ENCODE measurements at places on chromosomes 11 and 22.

DNA sequence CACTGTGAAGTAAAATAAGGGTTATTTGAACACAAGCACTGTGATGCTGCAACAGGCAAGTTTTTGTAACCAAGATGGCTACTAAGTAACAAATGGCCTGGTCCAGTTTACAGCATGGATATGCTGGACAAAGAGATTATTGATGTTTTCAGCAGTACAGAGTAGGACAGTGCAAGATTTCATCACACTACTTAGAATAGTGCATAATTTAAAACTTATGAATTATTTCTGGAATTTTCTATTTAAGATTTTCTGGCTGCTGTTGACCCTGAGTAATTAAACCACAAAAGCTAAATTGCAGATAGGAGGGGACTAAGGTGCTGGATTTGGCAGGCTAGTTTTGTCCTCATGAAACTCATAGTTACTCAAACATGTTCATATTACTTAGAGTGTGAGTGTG, 33.1 kb downstream of the CEP295 start:
- DNase-seq = no peak

GRCh38 chr11:8593455-8593854, 573 bp downstream of the STK33 start:
- DNase-seq = no peak

- DNase-seq = no peak
Observed at GRCh38 chr11:81470446-81470845, 1263.2 kb downstream of the FAM181B start.

GRCh38 chr22:41234815-41235695, 5.7 kb downstream of the CHADL start:
- DNase-seq = no peak

GRCh38 chr11:99568808-99569207, 548.1 kb downstream of the CNTN5 start:
- no peak for DNase-seq

- DNase-seq = no peak
Observed at GRCh38 chr22:46432164-46433068, 96.9 kb downstream of the TRMU start.

- DNase-seq = no peak
Observed at GRCh38 chr11:7671347-7672215, 1.7 kb downstream of the CYB5R2 start.

GRCh38 chr11:16402654-16403447, 46.5 kb upstream of the SOX6 start:
- no peak for DNase-seq

GRCh38 chr22:19762568-19763457, 2.2 kb downstream of the TBX1 start:
- DNase-seq = no peak

GRCh38 chr11:61028135-61028729, 56.8 kb downstream of the CD6 start:
- DNase-seq = no peak

DNA sequence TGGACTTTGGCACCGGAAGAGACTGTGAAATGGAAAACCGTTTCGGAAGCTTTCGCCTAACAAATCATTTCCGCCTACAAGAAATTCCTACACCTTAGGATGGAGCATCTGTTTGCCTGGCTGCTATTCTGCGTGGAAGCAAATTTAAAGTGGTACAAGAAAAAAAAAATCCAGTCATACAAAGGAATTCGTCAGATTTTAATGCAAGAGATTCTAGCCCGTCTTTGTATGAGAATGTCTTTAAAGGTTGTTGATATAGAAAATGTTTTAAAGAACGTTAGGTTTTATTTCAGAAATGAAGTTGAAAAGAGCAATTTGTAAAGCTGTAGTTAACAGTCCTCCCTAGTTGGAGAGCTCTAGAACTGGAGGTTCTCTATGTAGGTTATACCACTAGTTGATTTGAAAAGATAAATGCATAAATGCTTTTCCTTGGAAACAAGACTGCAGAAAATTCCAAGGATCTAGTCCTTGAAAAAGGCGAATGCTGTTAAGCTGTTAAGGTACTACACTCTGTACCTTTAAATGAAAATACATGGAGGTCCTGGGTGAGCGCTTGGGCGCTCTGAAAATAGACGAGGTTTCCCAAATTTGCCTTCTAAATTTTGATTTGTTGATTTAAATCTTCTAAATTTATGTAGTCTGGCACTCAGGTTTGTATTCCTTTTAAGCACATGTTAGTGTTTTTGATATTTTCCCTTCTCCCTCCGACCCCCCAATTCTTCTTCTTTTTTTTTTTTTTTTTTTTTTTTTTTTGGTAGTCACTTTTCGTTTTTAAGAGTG, 2.4 kb downstream of the NCR3LG1 start:
- no peak for DNase-seq

GRCh38 chr11:74464746-74465145, 2.6 kb downstream of the KCNE3 start:
- no peak for DNase-seq

- no peak for DNase-seq
Observed at GRCh38 chr11:115226556-115226955, 277.7 kb downstream of the CADM1 start.

DNA sequence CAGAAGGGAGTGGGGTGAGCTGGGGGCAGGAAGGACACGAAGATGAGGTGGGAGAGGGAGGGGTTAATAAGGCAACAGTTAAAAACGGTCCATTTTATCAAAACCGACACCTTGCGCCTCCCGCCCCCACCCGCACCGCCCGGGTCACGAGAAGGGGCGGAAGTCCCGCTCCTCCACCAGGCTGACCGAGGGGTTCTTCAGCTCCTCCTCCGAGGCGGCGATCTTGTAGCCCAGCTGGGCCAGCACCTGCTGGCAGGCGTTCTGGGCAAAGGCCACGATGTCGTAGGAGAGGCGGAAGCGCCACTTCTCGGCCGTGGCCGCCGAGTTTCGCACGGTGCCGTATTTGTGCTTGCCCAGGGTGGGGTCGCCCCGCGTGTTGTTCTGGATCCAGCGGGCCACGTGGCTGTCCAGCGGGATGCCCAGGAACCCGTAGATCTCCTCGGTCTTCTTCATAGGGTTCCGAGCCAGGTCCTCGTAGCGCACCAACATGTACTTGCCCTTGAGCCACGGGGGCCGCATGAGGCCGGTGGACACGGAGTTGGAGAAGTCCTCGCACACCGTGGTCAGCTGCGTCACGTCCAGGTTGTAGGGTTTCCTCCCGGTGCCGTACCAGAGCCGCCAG, 15.8 kb downstream of the CHST1 start:
- no peak for DNase-seq

- no peak for DNase-seq
Observed at GRCh38 chr22:19836512-19836911, 18.2 kb downstream of the GNB1L start.

DNA sequence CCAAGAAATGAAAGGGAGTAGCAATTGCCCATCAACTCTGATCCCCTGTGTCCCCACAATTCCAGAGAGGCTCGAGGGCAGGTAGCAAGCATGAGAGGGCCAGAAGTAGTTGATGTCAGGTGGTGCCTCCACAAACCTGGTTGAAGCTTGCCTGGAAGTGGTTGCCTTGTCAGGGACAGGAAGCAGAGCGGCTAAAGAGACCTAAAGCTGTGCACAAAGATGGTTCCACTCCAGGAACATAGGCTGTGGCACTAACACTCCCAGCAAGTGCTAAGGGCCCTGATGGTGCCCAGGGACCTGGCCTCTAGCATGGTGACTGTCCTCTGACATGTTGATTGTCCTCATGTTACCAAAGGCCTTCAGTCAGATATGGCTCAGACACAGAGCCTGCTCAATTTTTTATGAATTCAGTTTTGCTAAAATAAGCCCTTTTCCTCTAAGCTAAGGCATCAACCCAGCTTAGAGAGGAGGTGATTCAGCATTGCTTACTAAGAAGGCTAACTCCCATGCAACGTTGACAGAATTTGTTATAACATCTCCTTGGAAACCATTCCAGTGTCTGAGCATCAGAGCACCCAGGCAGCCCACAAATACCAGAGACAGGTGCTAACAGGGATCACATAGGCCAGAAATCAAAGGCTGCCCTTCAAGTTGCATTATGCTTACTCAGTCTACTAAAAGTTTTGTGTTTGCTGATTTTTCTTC, 196.3 kb upstream of the ARHGAP20 start:
- no peak for DNase-seq

DNA sequence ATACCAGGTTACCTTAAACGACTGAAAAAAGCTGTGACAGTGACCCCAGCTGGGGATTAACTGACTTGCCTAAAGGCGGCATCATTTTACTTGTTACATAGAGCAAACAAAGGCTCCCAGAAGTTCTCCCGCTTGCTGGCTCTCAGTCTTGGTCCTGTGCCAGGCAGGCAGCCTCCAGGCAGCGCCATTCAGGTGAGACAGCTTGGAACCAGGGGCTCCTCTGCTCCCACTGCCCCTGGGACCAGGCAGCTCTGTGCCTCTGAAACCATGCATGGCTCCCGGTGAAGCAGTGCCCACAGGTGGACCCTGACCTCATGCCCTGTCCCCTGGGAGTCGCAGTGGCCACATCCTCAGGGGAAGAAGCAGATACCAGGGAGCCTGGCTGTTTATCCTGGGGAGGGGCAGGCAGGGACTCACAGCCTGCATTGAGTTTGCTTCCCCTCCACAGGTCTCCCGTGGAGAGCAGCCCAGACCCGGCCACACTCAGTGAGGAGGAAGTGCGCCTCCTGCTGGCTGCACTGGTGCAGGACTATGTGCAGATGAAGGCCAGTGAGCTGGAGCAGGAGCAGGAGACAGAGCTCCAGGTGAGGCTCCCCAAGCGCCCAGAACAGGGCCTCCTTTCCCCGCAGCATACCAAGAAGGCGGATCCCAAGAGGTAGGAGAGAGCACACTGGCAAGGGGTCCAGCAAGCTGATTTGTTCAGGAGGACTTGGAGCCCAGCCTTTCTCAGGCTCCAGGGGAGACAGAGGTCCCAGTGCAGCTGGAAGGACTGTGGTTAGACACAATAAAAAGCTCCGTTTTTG, 15.6 kb upstream of the CYP2R1 start:
- DNase-seq = no peak

DNA sequence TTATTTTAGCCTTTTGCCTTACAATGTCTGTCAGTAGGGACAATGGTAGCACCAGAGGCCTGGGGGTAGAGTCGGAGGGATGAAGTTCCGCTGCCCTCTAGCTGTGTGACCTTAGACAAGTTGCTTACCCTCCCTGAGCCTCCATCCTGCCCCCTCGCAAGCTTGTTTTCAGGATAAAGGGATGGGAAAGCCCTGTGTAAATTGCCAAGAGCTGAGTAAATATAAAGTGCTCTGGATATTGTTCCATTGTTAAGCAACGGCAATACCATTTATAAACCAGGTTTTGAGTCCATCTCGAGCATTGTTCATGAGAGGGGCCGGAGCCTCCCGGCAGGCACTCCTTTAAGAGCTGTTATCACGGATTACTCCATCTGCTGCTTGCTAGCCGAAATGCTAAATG, 72.9 kb downstream of the ZBTB16 start:
- DNase-seq = no peak

GRCh38 chr22:29732883-29733282, 13.1 kb downstream of the CABP7 start:
- DNase-seq = no peak

DNA sequence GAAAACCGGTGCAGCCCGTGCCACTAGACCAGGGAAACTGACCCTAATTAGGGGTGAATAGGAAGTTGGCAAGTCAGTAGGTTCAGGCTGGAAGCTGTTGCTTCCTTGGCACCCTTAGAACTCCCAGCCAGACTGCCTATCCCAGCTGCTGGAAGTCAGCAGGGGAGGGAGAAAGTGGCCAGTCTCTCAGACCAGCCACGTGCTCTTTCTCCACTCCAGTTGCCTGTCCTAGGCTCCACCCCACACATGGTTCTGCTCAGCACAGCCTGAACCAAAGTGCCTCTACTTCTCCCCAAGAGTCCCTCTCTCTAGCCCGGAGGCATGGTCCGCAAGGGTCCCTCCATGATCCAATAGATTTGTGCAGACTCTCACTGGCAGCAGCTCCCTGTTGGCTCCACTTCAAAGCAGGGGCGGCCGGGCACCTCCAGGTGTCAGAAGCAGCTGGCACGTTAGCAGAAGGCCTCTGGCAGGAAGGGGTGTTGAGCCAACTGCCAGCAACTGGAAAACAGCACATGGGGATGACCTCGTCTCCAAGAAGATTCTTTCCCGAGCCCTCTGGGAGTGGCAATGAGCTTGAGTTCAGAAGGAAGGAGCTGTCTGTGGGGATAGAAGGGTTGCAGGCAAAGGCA, 27.7 kb downstream of the ARFGAP2 start:
- DNase-seq = no peak

GRCh38 chr11:94330789-94331188, 26.4 kb downstream of the IZUMO1R start:
- DNase-seq = no peak

GRCh38 chr11:1074244-1075221, at the start of gene MUC2:
TSS of gene MUC2 (plus strand) at chr11:1074874.
- no peak for DNase-seq

GRCh38 chr11:33515347-33515746, 185.3 kb downstream of the C11orf91 start:
- no peak for DNase-seq

GRCh38 chr11:113201054-113201818, 113.1 kb upstream of the TTC12 start:
- no peak for DNase-seq

DNA sequence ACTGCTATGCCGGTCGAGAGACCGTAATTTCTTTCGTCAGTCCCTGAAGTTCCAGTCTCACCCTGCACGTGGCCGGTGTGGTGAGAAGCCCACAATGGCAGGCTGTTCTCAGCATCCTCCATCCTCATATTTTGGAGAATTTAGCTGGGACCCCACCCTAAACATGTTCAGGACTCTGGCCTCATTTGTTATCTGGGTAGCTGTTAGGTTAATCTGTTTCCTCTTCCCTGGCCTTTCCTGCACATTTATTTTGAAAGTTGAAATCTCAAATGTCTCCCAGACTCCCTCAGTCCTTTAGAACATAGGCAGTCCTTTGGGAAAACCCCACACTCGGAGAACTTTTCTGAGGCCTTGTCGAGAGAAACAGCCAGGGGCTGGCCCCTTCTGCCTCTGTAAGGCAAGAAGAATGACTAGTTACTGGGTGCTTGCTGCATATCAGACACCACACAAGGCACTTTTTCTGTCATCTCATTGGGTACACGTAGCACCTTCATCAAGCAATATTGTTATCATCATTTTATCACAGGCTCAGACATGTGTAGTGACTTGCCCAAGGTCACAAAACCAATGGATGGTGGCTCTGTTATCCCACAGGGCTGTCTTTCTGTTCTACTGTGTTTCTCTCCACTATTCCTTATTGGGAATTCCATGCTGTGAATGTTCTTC, 109.3 kb upstream of the CRYBB3 start:
- DNase-seq = no peak

Data from GF-D8 (cell line).